ENCODE measurements at places on chromosomes 2 and 18.

DNA sequence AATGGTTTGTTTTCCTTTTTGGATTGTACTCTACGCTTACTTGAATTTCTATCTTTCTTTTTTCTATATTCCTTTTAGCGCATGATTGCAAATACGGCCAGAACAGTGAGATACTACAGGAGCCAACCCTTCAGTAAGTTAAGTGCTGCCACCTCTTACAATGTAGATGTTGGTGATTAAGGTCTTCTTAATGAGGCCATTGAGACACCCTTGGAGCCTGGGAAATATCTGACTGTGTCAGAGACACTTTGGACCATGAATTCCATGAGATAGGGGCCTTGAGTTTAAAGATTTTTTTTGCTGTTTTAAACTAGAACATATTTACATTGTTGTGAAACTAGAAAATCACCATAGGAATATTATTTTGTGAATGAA lies 27.1 kb upstream of the MAP3K20 start:
- DNase-seq = no peak

- DNase-seq = peak; percentile 31
These were observed 147.0 kb downstream of the ANTXR1 start for GRCh38 chr2:69159986-69160385.

- peak; percentile 92 for DNase-seq
These were observed 12.8 kb upstream of the HMSD start for GRCh38 chr18:63936156-63936931.

GRCh38 chr2:26913606-26913998 lies 56.8 kb upstream of the MAPRE3 start:
- peak; percentile 65 for DNase-seq

GRCh38 chr2:181073896-181074295 lies 93.5 kb downstream of the UBE2E3 start:
- peak; percentile 18 for DNase-seq

DNA sequence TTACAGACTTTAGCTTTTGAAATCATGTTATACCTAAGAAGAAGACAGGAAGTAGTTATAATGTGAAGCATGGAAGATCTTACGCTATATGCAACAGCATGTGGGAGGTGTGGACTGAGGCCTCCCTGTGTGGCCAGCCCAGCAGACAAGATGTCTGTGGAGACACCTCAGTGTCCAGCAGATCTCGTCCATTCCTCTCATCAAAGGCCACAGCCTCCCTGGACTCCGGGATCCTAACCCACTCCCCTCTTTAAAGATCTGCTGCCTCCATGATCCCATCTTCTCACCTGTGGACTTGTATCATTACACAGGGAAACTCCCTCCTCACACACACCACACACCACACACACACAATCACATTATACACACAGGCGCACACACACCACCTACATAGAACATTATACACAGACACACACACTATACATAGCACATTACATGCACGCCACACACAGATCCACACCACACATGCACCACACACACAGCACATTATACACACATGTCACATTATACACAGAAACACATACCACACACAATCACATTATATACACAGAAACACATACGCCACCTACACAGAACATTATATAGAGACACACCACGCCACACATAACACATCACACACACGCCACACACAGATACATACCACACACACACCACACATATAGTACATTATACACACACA lies 89.5 kb downstream of the PXDN start:
- peak; percentile 62 for DNase-seq

DNA sequence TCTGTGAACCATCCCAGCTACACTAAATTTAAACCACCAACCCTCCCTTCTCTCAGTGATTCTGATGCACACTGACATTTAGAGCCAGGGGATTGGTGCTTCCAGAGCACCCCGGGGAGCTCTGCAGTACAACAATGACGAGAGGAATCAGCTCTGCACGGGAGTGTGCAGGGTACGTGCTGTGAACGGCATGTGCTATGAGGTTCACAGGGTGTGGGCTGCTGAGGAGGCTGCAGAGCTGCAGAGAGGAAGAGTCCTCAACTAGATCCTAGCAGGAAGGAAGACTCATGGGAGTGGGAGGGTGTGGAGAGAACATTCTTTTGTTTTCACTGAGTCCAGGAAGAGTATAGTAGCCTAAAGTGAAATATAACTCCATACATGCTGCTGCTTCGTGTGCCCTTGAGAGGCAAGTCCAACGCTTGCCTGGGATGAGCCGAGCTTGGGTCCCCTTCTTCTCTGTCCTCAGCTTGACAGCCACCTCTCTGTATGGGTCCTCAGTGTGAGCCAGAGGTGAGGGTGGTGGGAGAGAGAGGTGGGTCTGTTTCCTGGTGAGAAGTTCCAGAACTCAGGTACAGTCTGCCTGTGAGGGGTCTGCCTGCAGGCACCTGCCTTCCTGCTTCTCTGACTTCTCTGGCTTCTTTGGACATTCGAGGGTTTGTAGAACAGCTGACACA lies 118.8 kb downstream of the CTIF start:
- DNase-seq = peak; percentile 60

DNA sequence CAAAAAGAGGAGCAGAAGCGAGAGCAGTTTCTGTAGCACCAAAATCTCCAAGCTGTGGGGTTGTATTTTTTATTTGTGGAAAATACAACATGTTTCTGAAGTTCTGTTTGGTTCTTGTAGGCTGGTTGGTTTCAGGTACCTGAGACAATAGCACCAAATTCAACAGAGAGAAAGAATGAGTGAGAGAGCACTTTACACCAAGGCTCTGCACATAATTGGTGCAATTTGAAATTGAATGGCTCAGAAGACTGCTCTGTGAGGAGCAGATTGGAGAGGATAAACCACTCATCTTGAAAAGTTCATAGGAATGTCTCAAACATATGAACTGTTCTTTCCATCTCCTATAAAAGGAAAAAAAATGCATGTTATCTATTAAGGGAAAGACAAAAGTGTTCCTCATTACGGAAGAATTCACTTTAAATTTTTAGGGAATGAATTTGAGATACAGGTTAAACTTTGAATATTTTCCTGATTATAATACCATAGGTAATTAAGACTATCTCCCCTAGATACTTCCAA lies 175.1 kb downstream of the ATAD2B start:
- peak; percentile 20 for DNase-seq

DNA sequence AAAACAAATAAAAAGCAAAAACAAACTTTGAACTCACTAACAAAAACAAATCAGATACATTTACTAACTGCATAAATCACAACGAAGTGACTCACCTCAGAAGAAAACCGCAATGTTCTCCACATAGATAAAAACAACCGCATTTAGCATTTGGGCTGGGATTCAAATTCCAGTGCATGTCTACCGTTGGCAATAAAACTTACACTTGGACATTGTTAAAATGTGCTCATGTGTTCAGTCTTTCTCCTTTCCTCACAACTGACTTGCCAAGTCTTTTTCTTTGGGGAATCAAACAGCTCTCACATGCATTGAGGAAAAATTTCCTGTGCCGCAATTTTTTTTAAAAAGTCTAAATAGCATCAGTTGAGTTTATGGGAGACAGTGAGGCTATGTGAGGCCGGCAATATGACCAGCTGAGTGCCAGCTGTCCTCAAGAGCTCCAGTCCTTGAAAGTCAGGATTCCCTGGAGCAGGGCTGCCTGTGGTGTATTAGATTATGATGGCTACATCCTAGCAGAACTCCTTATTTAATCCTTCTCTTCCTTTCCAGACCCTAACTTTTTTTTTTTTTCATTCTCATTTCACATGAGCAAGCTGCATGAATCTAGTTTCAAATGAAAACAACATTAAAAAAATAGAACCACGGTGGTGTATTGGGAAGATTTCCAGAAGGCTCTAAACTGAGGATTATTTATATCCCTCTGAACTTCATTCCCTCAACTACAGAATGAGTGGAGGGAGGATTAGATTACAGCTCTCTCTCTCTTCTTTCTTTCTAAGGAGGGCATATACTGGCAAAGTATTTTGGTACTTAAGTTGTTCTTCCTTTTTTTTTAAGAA lies 70.2 kb upstream of the MEIS1 start:
- peak; percentile 57 for DNase-seq

GRCh38 chr18:33424266-33424946 lies 16.1 kb downstream of the CCDC178 start:
- no peak for DNase-seq

GRCh38 chr2:241873081-241873802 lies 3.7 kb downstream of the RTP5 start:
- DNase-seq = no peak

GRCh38 chr2:204039298-204039838 lies 102.8 kb downstream of the ICOS start:
- no peak for DNase-seq

GRCh38 chr2:70362661-70363060 lies 60.8 kb upstream of the FAM136A start:
- DNase-seq = peak; percentile 75

DNA sequence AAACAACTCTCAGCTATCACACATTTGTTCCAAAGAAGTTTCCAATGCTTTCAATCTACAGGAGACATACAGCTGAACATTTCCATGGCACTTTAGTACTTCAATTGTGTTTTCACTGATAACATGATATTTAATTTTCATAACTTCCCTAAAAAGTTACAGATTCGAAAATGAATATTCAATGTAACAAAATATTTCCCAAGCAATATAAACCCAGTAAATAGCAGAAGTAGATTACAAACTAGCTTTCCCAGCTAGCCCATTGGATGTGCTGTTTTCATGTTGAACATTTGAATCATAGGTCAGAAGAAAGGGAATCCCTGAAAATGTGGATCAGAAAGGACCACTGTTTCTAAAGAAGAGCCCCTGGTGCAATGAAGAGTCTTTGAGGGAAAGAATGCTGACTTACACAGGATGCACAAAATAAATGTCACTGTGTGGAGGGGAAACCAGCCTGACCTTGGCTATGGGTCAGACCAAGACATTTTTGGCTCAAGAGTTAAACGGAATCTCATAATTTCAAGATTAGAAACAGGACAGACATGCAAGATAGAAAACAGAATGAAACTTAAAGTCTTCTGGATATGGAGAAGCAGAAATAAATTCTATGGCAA lies 22.5 kb downstream of the CYTIP start:
- no peak for DNase-seq

DNA sequence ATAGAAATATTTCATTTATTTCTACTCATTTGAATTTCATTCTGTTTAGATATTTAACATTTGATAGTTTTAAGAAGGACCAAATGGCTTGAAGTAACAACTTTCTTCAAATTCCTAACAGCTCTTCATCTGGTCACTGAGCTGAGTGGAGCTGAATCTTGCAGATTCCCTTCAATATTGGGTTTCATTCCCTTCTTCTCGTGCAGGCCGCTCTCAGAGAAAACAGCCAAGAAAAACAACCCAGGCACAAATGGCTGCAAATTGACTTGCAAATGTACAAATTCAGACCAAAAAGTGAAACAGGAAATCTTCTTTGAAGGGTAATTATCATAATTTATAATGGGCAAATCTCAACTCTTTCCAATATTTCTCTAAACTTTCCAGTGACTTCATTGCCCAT lies 30.3 kb upstream of the GCG start:
- no peak for DNase-seq

GRCh38 chr2:218230882-218231281 lies 13.9 kb downstream of the ARPC2 start:
- peak; percentile 65 for DNase-seq

GRCh38 chr2:232913903-232914302 lies 43.8 kb downstream of the SNORC start:
- DNase-seq = no peak

DNA sequence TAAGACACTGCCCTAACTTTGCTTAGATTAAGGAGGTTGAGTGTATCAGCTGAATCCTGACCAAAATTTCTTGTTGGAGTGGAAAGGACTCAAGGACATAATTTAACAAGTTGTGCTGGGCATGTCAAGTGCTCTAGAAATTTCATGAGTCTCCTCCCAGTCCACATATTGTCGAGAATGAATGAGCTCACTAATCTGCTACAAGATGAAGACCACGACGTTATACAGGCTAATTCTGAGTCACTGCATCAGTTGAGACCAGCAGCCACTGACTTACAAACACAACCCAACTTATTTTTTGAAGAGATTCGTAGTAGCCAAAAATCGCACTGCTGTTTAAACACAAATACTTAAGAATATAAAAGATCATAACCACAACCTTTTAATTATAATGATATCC lies 28.7 kb upstream of the SLC8A1 start:
- no peak for DNase-seq

- peak; percentile 5 for DNase-seq
These were observed 56.3 kb upstream of the SPOPL start for GRCh38 chr2:138445227-138445626.

DNA sequence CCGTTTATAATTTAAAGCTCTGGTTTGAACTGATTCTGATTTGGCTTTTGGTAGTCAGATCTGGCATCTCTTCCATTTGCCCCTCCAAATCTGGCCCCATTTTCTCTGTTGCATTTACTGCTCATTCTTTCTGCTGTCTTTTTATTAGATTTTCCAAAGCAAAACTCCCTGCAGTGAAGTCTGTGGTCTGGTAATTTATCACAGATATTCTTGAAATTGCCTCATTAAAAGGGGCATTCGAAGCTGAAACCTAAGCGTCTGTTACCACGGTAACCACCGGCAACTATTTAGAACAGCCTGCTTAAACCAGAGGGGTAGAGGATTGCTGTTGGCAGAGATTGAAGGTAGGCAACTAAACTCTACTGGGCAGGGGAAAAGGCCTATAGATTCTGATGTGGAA lies 111.5 kb upstream of the UPP2 start:
- DNase-seq = no peak

DNA sequence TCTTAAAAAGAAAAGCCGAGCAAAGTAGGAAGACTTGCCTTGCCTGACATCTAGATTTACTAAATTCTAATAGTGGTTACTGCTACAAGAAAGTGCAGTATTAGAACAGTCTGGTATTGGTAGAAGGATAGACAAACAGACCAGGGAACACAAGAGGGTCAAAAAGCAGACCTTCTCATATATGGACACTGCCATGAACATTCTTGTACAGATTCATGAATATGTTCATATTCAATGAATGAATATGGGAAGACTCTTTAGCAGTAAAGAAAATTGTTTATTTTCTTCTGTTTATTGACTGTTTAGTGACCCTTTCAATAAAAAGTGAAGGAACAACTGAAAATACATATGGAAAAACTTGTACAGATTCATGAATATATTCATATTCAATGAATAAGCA lies 37.6 kb downstream of the DTNB start:
- no peak for DNase-seq

GRCh38 chr2:19826874-19827273 lies 74.9 kb downstream of the TTC32 start:
- DNase-seq = no peak

DNA sequence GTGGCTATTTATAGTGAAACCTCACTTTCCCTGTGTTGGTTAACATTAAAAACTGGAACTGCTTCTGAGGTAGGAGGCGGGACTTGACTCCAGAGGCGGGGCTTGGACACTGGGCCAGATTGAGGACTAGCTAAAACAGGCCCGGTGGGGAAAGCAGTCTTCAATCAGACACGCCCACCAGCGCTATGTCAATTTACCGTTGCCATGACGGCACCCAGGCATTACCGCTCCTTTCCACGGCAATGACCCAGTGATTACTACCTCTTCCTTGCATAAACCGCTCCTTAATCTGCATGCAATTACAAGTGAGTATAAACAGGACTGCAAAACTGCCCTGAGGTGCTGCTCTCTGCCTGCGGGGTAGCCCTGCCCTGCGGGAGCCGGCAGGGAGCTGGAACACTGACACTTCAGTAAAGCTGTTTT lies 35.3 kb downstream of the LRRFIP1 start:
- DNase-seq = peak; percentile 99
